ENCODE measurements at places on chromosomes 12 and 14.

- no peak for DNase-seq
Observed at GRCh38 chr12:1059162-1059561, 68.1 kb downstream of the ERC1 start.

GRCh38 chr14:95156161-95157047, 925 bp downstream of the DICER1 start:
- DNase-seq = peak; percentile 42

GRCh38 chr12:86249276-86249675, 6.9 kb downstream of the MGAT4C start:
- DNase-seq = no peak

GRCh38 chr12:6724409-6724797, 557 bp downstream of the COPS7A start:
- DNase-seq = no peak

DNA sequence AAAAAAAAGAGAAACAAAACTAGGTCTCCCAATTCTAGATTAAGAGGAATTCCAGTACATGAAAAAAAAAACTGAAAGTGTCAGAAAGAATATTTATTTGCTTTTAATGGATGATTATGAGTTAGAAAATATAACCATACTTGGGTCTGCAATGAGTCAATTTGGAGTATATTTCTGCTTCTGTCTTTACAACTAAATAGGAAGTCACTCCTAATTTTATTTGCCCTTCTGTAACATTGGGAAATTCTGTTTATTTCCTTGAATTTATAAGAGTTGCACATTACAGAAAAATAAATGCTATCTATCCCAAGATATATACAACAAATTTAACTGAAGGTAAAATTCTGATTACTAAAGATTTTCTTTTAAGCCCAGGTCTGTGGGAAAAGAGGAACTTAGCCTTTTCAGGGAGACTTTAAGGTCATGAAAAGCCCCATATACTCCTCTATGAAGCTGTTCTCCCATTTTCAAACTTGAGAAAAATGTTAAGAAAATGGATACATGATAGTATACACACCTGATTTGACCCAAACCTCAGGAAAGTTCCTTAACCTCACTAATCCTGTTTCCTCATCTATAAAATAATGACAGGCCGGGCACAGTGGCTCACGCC, 7.2 kb downstream of the SINHCAF start:
- DNase-seq = no peak

DNA sequence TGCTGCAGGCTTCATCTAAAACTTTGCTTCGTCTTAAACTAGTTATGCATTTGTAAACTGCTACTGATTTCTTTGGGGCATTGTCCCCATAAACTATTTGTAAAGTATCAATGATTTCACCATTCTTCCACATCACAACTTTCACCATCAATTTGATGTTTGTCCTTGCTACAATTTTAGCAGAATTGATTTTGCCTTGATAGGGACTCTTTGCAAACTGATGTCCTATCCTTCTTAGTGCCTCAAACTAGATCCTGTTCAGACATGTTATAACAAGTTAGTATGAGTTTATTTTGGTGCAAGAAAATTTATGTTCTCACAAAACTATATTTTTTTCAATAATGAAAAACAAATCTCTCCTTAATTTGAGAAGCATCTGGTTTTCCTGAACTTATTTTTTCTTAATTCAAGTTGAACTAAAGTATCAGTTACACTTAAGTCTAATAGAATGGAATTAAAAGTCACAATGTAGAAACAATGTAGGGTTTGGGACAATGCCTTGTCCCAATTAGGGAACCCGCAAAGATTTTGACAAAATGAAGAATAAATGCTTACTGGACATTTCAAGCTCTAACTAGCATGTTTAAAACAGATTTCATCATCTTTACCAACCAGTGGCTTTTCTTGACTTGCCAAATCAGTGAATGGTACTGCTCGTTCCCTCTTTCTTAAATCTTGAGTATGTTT, 10.1 kb upstream of the ARID4A start:
- DNase-seq = no peak

DNA sequence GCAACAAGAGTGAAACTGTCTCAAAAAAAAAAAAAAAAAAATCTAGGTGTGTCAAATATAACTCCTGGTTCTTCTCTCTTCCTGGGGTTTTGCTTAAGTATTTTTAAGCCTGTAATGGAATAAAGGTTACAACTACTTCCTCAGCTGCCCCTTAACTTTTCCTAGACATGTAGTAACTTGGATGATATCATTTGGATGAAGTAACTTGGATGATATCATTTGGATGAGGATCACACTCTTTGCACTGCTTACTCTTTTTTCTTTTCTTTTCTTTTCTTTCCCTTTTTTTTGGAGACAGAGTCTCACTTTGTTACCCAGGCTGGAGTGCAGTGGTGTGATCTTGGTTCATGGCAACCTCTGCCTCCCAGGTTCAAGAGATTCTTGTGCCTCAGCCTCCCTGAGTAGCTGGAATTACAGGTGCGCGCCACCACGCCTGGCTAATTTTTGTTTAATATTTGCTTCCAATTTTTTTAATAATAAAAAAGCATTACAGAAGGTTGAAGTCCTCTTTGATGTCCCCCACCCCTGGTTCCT, 775 bp upstream of the FAM186A start:
- no peak for DNase-seq

- no peak for DNase-seq
Observed at GRCh38 chr14:68696721-68697495, 96.0 kb downstream of the ZFP36L1 start.

- no peak for DNase-seq
Observed at GRCh38 chr14:23119363-23120327, 590 bp upstream of the CEBPE start.

DNA sequence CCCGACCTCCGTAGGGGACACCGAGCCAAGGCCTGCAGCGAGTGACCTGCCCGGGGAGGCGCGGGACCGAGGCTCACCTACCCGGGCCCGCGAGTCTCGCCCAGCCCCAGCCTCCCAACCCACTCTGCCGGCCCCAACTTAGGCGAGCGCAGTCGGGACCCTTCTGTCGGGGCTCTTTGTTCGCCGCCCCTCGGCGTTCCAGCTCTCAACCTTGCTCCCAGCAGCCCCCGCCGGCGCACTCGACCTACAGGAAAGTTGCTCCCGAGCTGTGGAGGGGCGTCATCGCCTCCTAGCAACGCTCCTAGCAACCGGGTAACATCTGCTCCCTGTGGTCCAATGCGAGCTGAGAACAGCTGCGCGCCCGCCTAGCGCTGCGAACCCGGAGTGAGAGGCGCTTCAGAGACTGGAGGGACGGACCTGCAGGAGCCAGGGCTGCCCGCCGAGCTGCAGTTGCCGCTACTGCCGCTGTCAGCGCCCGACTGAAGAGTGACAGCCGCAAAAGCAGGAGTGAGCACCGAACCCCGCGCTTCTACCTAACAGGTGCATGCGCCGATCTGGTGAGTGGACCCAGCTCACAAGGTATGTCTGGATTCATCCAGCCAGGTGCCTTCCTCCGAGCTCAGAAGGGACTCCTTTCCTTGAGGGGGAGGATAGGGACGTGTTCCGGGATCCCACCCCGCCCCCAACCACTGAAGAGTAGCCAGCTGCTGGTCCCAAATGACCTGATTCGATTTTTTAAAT, 355.0 kb downstream of the SNAPC1 start:
- DNase-seq = peak; percentile 53

- no peak for DNase-seq
Observed at GRCh38 chr14:79281244-79282152, 929.8 kb downstream of the DIO2 start.

DNA sequence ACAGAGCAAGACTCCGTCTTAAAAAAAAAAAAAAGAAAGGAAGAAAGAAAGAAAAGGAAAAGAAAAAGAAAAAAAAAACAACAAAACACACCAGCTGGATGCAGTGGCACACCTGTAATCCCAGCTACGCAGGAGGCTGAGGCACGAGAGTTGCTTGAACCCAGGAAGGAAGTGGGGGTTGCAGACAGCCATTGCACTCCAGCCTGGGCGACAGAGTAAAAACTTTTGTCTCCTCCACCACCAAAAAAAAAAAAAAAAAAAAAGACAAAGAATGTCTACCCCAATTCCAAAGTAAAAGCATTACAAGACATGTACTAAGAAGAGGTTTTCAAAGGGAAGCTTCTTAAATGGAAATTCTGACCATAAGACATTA, 53.4 kb downstream of the HNRNPC start:
- no peak for DNase-seq

DNA sequence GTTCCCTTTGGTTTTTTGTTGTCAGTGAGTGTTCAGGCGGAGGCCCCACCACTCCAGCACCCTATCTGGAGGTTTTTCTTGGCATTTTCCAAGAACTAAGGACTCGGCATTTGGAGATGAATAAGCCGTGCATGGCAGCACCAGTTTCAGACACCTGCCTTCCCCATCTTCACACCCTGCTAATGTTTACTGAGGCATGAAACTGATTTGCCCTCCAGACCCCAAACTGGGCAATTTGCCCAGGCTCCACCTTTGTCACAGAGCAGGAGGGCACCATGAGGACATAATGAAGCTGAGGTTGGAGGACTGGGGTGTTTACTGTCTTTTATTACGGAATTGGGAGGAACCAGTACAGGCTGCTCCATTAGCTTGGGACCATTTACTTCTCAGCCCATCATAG, 113.4 kb downstream of the LGMN start:
- DNase-seq = no peak

DNA sequence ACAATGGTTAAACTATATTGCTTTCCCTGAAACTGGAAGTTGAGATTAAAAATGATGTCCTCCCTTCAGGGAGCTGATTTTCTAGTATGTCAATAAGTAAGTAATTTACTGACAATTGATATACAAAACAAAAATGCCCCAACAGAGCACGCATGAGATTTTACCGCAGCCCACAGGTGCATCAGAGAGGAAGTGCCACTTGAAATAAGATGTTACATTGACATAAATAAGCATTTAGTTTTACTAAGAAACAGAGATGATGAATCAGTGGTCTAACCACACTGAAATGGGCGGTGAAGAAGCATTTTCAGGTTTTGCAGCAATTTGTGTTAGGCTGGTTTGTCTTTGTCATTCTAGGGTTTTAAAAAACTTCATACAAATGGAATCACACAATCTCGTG, 8.8 kb upstream of the CLECL1 start:
- peak; percentile 65 for DNase-seq

DNA sequence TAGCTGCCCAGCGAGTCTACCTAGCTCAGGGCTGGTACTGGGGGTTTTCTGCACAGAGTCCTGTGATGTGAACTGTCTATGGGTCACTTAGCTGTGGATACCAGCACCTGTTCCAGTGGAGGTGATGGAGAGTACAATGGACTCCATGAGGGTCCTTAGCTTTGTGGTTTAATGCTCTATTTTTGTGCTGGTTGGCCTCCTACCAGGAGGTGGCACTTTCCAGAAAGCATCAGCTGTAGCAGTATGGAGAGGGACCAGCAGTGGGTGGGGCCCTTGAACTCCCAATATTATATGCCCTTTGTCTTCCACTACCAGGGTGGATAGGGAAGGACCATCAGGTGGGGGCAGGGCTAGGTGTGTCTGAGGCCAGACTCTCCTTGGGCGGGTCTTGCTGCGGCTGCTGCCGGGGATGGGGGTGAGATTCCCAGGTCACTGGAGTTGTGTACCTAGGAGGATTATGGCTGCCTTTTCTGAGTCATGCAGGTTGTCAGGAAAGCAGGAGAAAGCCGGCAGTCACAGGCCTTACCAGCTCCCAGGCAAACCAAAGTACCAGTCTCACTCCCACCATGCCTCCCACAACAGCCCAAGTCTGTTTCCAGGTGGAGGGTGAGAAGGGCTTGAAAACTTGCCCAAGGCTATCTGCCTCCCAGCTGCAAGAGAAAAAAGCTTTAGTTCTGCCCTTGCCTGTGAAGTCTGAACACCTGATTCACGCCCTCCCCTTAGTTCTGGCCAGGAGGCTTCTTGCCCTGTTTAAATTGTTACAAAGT, 163.0 kb upstream of the NUDT4 start:
- DNase-seq = no peak

DNA sequence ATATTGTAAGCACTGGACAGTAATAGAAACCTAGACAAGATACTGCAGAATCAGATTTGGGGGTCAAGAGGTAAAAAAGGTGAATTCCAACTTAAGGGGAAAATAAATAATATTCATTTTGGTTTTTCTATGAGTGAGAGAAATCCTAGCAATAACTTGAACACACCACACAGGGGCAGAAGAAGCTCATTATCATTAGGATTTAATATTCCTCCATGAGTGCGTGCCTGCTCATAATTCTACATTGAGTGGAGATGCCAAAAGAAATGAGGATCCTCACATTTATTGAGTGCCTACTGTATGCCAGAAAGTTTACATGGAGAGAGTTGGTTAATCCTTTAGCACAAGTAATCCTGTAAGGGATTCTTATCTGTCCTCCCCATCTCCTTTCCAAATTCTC, 40.5 kb upstream of the C14orf132 start:
- DNase-seq = no peak

- no peak for DNase-seq
Observed at GRCh38 chr12:1355396-1355795, 239.0 kb downstream of the FBXL14 start.

DNA sequence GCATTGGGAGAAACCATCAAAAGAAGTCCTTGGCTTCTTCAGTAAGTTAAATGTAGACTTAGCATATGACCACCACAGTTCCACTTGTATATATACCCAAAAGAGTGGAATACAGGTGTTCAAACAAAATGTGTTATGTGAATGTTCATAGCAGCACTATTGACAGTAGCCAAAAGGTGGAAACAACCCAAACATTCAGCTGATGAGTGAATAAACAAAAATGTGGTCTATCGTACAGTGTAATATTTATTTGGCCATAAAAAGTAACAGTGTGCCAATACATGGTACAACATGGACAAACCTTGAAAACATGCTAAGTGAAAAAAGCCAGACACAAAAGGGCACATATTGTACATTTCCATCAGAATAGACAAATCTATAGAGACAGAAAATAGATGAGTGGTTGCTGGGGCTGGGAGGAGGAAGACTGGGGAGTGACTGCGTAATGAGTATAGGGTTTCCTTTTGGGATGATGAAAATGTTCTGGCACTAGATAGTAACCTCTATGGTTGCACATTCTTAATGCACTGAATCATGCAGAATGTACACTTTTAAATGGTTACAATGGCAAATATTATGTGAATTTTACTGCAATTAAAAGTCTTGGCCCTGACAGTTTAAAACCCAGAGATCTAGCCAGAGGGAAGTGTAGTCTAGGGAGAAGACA, 5.5 kb downstream of the ERP29 start:
- no peak for DNase-seq

- DNase-seq = peak; percentile 74
Observed at GRCh38 chr12:49342066-49342913, 4.4 kb upstream of the DNAJC22 start.

GRCh38 chr14:60878536-60878935, 102.3 kb downstream of the TRMT5 start:
- DNase-seq = no peak

Data from activated CD8-positive, alpha-beta memory T cell treated with anti-CD3 and anti-CD28 coated beads, Interleukin-2, amount 50 U/mL, for 4 hours (primary cell).